ENCODE measurements at places on chromosomes 5 and 9.

- no peak for DNase-seq
These were observed 59.7 kb upstream of the ANKRD33B start for GRCh38 chr5:10503997-10504793.

GRCh38 chr9:86948074-86948929, 996 bp upstream of the GAS1 start:
- DNase-seq = peak; percentile 64

DNA sequence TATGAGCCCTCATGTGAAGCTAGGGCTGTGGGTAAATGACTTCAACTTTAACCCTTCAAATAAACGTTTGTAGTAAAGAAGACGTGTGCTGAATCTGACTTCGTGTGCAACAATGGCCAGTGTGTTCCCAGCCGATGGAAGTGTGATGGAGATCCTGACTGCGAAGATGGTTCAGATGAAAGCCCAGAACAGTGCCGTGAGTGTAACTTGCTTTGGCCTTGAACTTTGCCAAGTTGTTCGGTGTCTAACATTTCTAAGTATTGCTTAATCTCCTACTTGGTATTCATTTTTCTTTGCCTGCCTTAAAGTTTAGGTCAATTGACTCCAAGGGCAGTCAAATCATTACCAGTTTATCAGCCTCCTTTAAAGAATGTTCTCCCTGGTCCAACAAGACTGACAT, 18.2 kb downstream of the VLDLR start:
- no peak for DNase-seq

- DNase-seq = no peak
These were observed 173.6 kb downstream of the MUSK start for GRCh38 chr9:110842169-110842568.

DNA sequence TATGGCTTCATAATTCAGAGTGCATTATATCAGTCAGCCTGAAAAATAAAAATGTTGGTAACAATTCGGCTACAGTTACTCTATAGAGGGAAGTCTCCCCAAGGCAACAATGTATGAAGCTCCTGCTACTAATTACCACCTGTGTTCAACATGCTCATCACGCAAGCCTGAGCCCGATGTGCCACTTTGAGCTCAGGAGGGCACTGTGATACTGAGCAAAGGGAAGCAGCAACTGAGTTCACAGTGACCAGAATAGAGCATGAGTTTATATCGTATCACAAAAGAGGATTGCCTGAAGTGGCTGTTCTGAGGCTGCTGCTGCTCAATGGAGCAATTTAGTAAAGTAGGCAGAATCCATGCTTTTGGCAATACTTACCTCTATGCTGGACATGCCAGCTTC, 202.0 kb upstream of the HAPLN1 start:
- no peak for DNase-seq

DNA sequence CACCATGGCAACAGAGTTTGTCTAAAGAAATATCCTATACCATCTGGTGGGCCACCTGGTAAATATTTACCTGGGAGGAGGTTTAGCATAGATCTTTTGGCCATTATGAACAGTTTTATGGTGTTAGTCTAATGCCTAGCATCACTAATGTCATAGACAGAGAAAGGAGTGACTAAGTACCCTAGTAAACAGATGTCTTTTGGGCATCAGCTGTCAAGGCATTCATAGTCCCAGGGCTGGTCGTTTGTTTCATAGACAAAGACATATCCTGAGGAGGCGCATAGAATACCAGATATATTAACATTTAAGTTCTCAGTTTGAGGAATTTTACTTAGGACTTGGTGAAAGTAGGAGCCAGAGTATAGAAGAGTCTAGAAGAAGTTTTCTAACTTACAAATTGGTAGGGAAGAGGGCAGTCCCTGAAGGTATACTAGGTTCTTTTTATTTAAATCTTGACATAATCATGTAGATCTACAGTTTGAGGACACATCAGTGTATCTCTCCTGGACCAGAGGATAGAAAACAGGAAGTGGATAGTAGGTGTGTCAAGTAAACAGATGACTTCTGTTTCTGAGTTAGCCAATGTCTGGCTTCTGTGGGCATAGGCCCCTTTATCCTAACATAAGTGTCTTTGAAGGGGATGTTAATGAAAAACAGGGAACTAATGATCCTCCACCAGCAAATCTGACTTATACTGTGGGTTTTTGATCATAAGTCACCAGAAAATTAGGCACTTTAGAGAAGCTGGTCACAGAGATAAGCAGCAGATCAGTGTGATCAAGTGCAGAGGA, 105.0 kb upstream of the PRSS3 start:
- DNase-seq = no peak

- no peak for DNase-seq
These were observed 168.7 kb downstream of the XRCC4 start for GRCh38 chr5:83246071-83246470.

- no peak for DNase-seq
These were observed 111.5 kb downstream of the MTREX start for GRCh38 chr5:55418994-55419968.

- DNase-seq = no peak
These were observed 490.2 kb downstream of the TLE4 start for GRCh38 chr9:80061940-80062339.

DNA sequence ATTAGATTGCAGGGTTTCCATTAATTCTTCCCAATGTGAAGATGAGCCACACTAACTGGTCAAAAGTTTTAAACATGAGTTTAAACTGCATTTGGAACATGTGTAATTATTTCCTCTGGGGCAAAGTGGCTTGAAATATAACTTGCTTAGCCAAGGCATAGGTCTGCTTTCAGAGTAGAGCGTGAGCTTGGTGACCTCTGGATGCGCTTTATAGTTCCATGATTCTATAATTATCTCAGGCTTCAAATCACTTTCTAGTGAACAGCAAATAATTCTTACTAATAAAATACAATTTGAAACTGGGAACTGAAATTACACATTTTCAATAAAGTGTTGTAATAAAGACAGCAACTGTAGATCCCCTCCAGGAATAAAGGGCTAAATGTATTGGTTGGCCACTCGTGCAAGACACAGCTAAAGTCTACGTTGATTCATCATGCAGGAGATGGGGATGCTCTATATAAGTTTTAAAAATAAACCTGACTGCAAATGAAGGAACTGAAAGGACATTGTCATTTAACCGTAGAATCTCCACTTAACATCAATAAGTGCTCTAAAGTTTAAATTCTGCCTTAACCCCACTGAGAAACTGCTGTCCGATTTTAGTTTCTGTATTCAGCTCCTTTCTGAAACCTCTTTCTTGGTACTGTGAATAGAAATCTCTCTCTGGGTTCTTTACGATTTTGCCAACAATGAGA, 460.0 kb downstream of the PSAT1 start:
- no peak for DNase-seq

GRCh38 chr5:16913187-16914107, 22.6 kb downstream of the MYO10 start:
- DNase-seq = no peak

DNA sequence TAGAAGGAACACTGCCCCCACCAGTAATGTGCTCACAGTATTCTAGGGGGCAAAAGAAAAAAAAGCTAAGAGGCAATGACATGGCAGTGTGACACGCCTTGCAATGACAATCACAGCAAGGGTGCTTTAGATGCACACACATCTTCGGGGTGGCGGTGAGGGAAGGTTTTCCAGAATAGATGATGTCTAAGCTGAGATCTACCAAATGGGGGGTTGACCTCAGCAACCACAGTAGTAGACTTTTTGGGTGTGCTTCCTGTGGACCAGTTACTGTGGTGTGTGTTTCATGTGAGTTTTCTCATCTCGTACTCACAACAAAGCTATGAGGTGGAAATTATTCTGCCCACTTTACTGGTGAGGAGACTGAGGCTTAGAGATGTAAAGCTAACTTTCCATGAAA, 10.2 kb upstream of the IL12B start:
- no peak for DNase-seq

GRCh38 chr5:124941051-124942049, 194.9 kb upstream of the ZNF608 start:
- DNase-seq = no peak

DNA sequence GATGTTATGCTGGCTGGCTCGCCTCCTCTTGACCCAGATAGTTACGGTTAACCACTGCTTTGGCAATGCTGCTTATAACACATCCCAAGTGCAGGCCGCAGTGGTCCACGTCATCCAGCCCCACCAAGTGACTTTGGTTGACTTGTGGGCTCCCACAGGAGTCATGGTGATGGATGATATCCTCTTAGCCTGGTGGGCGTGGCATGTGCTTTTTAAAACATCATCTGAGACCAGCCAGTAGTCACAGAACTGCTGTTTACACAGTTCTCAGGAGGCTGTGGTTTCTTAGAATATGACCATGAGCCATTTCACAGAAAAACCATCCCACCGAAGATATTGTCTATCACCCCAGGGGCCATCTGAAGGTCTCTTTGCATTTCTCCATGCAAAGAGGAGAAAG, 216.9 kb downstream of the SH3GL2 start:
- DNase-seq = no peak

DNA sequence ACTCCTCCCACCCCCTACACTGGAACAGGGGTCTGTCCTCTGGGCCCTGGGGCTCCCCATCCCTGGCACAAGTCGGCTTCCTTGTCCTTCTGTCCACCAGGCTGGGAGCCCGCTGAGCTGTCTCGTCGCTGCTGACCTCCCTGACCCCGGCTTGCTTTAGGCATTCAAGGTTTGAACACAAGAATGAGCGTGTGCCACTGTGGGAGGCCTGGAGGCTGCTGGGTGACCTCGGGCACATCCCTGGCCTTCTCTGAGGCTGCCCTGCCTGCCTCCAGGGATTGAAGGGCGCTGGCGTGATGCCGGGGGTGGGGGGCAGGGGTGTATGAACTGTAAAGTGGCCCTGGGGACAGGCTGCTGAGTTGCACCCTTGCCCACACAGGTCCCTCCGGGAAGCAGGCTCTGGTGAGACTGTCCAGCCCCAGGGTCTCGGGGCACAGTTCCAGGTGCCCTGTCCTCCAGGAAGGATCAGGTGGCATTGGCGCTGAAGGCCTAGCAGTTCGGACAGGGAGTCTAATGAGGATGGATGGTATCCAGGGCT, 18.2 kb downstream of the FIBCD1 start:
- DNase-seq = no peak

GRCh38 chr9:125635888-125636287, 71.1 kb downstream of the MAPKAP1 start:
- no peak for DNase-seq

- no peak for DNase-seq
These were observed 167.7 kb downstream of the TARS1 start for GRCh38 chr5:33608344-33609041.

GRCh38 chr5:158324236-158324635, 465.3 kb upstream of the CLINT1 start:
- no peak for DNase-seq

All from stimulated activated CD4-positive, alpha-beta T cell treated with anti-CD3 and anti-CD28 coated beads, Interleukin-4, amount 100 ng/mL, for 4 hours (primary cell).